ENCODE measurements at places on chromosomes 16 and 17.
A peak's percentile ranks its signal among the peaks of the same experiment; 100 is the strongest.

DNA sequence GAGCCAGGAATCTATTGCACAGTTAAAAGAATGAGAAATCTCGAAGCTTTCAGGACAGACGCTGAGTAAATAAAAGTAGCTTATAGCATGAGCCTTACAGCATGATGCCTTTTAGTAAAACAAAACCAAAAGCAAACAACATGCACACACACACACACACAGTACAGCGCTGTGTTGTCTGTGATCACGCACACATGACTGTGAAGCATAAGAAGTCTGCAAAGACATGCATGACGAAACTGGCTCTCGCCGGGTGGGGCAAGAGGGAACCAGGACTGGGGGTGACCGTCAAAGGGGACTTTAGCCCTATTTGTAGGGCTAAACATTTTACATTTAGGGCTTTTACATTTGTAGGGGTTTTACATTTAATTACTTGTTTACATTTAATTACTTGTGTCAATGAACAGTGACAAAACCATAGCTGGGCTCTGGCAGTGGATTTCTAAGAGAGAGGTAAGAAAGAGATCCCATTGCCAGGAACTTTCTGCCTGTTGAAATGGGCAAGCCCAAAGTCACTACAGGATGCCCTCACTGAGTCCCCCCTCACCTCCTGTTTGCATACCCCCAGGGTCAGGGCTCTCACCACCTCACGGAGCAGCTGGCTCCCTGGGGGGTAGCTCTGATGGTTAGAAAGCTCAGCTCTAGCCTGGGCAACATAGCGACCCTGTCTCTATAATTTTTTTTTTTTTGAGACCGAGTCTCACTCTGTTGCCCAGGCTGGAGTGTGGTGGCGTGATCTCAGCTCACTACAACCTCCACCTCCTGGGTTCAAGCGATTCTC is 2.0 kb upstream of the TNFRSF13B start:
- DNase-seq, result no peak

- no peak for DNase-seq
Observed at GRCh38 chr17:3571043-3571900, 13.7 kb upstream of the TRPV3 start.

- DNase-seq, result no peak
Observed at GRCh38 chr16:17431012-17431411, 39.7 kb downstream of the XYLT1 start.

- DNase-seq, result peak; percentile 90
Observed at GRCh38 chr17:58338841-58339754, 10.5 kb upstream of the TSPOAP1 start.

GRCh38 chr17:10731408-10731879 is 1.6 kb upstream of the TMEM220 start:
- DNase-seq, result no peak

DNA sequence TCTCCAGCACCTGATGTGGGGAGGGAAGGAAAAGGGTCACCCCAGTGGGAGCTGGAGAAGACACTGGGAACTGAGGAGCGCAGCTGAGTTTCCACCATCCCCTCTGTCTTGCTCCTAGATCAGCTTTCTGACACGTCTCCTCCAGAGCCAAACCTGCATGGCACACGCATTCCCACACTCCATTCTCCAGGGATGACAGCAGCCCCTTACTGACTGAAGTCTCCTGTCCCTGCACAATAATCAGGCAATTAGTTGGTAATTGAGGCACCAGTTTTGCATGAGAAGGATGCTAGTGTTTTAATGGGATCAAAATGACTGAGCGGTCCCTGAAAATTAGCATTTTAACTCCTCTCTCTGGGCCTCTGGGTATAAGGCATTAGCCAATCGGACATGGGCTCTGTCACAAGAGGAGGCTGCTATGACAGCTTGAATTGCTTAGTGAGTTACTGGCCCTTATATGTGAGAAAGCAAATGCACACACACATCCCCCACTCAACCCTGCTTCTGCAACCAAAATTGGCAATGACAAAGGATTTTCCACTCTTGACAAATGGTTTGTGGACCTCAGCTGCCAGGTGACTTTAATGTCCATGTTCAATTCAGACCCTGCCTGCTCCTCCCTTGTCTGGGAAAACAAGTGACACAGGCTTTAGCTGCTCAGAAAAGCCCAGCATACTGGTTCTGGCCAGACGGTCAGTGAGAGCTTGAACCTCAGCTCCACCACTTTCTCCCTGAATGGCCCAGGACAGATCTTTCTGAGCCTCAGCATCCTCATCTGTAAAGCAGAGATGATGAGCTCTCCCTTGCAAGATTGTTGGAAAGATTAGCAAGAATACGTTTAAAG is 57.2 kb upstream of the SREBF1 start:
- no peak for DNase-seq

DNA sequence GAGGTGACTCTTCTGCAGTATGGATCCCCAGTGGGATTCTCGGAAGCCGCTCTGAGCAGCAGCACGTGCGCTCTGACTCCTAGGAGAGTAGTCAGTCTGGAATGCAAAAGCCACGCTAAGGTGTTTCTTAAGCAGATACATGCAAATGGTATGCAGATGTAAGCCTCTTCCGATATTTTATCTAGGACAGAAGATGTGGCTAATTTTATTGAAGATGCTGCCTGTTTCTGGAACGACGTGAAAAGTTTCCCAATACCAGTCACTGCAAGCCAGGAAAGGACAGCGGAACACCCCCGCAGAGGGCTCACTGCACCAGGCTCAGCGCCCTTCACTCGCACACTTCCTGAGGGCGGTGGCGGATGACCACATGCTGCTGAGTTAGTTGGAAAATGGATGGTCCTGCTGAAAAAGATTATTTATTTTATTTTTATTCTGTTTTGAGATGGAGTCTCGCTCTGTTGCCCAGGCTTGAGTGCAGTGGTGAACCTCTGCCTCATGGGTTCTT is 10.1 kb downstream of the FADS6 start:
- DNase-seq, result no peak

- DNase-seq, result no peak
Observed at GRCh38 chr17:29041571-29041970, 1.4 kb upstream of the PIPOX start.

DNA sequence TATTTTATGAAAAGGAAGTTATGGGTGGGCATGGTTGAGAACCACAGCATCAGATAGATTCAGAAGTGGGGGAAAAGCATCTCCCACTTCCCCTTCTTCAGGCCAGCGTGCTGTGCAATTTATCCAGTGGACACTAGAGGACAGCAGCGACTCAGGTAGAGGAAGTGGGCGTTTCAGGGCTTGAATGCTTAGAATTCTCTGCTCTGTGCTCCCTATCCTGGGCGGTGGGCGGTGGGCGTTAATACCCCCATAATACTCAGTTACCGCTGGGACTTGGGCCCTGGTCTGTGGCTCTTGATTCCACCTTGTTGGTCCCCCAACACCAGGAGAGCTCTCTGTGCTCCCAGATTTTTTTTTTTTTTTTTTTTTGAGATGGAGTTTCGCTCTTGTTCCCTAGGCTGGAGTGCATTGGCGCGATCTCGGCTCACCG is 3.7 kb upstream of the LYZL6 start:
- peak; percentile 69 for DNase-seq

- no peak for DNase-seq
Observed at GRCh38 chr16:81238296-81239011, at the start of gene BCO1. Gene BCO1, plus strand, starts transcription at chr16:81238689. Its CDS starts 220 bp downstream, at chr16:81238909.

- no peak for DNase-seq
Observed at GRCh38 chr17:19379361-19380065, 1.2 kb downstream of the MAPK7 start.

DNA sequence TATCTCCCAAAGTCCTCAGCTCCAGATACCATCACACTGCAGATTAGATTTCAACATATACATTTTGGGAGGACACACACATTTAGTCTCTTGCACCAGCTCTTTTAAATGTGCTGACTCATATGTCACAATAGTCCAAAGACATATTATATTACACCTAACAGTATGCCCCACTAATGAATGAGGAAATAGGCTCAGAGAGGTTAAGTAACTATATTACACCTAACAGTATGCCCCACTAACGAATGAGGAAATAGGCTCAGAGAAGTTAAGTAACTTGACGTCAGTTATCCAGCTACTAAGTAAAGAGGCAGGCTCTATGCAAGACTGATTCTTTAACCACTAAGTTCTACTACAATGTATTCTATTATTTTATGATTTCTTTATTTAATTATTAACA is 9.7 kb downstream of the IRX6 start:
- no peak for DNase-seq

- no peak for DNase-seq
Observed at GRCh38 chr16:21603928-21604327, 4.6 kb downstream of the METTL9 start.

DNA sequence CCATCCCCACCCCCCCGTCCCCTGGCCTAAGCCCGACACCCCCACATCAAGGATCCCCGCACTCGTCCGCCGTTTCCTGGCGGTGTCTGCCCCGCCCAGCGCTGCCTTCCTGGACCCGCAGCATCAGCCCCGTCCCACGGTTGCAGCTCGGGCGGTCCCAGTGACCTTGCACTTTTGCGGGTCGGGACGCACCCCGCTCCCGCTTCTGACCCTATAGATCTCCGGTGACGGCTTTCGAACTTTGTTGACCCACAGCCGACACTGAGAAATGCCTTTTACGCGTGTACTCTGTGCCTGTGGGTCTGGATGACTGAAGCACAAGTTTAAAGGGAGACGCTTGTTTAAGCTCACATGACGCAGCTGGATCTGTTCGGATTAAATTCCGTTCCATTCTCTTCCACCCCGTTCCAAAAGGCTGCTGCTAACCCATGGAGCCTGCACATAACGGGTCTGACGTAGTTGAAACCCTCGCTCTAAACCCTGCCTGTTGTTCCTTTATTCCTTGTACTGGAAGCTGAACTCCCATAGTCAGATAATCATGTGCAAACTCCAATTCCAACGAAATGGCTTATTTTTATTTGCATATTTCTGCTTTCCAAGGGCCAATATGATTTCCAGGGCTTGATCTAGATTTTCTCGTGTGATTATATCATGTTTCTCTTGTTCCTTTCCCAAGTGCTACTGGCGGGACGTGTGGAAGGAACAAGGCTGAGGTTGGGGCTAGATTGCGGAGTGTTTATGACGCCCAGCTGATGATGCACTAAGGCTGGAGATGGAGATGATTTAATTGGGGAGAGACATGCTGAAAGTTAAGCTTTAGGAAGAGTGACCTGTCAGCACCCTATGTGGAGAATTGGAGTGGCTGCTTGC is 834 bp downstream of the FLYWCH1 start:
- peak; percentile 52 for DNase-seq

DNA sequence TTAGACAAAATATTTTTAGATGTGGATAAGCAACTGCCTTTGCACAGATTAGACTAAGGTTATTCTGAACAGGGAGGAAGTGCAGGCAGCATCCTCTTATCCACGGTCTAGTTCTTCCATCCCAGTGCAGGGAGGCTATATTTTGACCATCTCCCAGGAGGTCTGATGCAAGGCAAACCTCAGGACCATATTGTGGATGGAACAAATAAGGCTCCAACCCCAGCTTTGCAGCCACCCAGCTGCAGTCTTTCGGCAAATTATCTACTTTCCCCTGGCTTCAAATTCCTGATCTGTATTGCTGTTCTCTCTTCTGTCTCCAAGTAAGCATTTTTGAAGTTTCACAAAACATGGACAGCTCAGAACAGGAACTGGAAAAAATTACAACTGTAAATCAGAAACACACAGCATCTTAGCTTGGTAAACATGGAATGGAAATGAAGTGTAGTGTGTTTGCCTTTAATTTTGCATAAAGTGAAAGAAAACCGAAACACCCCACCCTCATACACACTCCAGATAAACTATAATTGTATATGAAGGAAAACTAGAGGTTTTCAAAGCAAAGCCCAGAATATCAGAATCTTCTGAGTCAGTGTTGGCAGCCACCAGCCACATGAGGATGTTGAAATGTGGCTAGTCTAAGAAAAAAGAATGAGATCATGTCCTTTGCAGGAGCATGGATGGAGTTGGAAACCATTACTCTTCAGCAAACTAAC is 33.5 kb upstream of the MON1B start:
- no peak for DNase-seq

GRCh38 chr17:55152236-55152635 is 112.5 kb upstream of the HLF start:
- DNase-seq, result no peak

- no peak for DNase-seq
Observed at GRCh38 chr16:53944025-53944424, 240.1 kb downstream of the FTO start.

GRCh38 chr16:2121853-2122252 is 13.8 kb downstream of the PKD1 start:
- DNase-seq, result no peak

GRCh38 chr16:68417711-68418301 is 30.5 kb downstream of the SMPD3 start:
- DNase-seq, result peak; percentile 85

GRCh38 chr16:79076047-79076767 is 524.3 kb downstream of the MAF start:
- DNase-seq, result peak; percentile 64

GRCh38 chr16:81466356-81466980 is 21.9 kb downstream of the CMIP start:
- no peak for DNase-seq

- DNase-seq, result peak; percentile 68
Observed at GRCh38 chr16:89924297-89924924, 1.3 kb downstream of the TUBB3 start.
